GM04504 (cell line): ENCODE measurements at places on chromosomes 11 and 22.

DNA sequence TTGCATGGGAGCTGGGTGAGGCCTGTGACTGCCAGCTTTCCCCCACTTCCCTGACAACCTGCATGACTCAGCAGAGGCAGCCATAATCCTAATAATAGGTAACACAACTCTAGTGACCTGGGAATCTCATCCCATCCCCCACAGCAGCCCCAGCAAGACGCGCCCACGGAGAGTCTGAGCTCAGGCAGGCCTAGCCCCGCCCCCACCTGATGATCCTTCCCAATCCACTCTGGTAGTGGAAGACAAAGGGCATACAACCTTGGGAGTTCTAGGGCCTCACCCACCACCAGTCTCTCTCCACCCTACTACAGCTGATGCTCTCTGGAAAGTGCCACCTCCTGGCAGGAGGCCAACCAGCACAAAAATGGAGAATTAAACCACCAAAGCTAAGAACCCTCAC lies 60.3 kb downstream of the CWF19L2 start:
- no peak for DNase-seq

DNA sequence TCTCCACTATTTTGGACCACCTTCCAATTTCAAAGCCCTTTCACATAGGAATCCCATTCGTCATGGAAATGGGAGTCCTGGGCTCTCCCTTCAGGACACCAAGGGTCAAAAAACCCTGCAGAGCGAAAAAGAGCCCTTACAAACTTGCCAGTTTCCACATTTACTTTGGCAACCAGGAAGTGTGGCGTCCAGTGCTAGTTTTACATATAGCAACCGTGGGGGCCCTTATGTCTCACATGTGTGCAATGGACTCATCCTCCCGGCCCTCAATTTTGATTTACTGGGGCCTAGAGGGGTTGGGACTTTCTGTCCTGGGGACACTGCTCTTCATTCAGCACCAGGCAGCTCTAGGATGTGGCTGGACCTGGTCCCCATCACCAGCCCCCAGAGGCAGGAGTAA lies 33.7 kb downstream of the DAGLA start:
- no peak for DNase-seq

DNA sequence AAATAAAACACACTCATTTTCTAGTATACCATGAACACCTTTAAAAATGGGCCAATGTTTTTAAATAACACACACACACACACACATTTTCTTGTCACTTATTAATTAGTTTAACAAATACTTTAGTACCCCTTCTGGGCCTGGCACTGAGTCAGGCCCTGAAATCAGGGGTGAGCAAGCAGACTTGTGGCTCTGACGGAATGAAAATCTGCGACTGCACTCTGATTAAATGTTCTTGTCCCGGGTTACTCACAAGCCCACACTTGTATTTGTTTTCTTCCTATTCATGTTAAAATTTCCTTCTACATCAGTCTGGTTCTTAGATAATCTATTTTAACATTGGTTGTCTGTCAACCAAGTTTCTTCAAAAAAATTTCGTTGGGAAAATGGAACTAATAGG lies 43.0 kb upstream of the PDGFD start:
- DNase-seq, result no peak

DNA sequence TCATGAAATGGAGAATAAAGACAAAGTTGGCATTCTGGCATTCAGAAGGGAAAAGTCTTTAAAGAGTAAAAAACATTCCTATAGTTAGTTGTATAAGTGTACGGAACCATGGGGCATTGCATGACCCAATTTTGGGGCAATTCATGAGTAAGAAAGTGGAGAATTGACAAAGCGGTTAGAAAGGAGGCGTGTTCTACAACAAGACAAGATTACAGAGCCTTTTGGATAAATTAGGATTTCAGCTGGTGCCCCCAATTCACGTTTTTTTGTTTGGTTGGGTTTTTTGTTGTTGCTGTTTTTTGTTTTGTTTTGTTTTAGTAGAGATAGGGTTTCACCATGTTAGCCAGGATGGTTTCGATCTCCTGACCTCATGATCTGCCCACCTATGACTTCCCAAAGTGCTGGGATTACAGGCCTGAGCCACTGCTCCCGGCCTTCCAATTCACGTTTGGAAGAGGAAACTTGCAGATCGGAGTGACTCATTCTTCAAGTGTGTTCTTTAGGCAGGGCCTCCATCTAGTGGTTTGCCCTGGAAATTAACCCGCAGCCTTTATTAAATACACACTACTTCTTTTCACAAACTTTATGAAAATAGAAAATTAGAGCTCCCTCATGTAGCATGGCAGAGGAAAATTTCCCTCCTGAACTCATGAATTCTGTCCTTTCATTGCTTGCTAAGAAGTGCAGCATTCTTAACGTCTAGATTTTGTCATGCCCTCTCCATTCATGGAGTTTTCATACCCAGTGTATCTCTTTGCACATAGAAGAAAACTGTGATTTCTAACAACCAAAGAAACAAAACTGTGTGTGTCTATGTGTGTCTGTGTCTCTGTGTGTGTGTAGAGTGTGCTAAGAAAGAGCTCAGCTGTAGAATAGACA lies 118.1 kb downstream of the BBOX1 start:
- peak; percentile 47 for DNase-seq

DNA sequence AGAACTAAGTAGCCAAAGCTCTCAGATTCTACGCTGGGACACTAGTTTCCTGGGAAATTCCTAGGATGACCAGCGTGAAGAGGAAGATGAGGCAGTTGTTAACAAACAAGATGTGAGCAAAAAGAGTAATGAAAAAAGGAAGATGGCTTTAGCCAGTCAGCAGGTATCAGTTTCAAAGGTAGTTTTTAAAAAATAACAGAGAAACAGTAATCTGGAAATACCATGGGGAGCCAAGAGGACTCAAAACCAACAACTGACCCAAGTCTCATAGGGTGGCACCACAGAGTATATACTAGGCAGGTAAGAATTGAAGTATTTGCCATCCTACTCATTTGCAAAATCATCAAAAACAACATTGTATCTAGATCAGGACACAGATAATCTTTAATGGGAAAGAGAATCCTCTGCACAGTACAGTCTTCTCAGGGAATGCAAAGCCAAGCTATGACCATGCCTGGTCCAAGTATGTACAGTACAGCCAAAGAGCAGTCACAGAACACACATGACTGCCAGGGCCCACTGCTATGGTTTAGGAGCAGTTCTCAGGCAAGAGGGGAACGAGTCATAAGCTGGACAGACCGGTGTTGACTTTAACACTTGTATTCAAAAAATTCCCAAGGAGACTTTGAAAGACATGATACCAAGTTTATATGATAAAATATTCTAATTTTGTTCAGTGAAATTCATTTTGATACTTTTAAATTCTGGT lies 20.6 kb downstream of the MSANTD4 start:
- DNase-seq, result no peak

- no peak for DNase-seq
Observed at GRCh38 chr22:42949159-42949558, 65.8 kb downstream of the PACSIN2 start.

GRCh38 chr11:128415539-128415938 lies 171.8 kb downstream of the ETS1 start:
- no peak for DNase-seq

GRCh38 chr22:36369004-36369921 lies 18.5 kb downstream of the MYH9 start:
- no peak for DNase-seq

DNA sequence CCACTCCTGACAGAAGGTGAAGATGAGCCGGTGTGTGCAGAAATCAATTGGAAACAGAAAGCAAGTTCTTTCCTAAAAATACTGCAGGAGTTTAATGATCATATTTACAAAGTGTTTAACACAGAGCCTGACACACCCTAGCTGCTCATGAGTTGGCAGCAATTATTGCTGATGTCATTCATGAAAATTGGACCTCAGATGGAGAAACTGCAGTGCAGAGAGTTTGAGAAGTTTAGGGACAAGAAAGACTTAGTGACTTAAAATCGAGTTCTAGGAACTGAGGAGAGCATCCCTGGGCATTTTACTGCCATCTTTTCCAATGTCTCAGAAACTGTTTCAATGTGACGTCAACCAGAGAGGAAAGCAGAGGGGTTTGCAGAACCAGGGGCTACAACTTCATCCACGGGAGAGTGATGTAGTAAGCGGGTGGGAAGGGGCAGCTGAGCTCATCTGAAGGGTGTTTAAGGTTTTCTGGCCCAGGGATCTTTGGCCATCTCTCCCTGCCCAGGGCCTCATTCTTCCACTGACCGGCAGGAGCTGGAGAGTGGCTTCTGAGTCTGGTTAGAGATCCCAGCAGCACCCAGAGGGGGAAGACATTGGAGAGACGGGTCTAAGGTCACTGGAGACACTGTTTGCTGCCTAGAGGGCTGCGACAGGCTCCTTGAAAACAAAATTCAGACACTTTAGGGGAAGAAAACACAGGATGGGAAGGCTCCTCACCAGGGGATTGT lies 21.1 kb upstream of the IGLL5 start:
- no peak for DNase-seq

- DNase-seq, result no peak
Observed at GRCh38 chr11:36081274-36081945, 137.5 kb downstream of the LDLRAD3 start.

DNA sequence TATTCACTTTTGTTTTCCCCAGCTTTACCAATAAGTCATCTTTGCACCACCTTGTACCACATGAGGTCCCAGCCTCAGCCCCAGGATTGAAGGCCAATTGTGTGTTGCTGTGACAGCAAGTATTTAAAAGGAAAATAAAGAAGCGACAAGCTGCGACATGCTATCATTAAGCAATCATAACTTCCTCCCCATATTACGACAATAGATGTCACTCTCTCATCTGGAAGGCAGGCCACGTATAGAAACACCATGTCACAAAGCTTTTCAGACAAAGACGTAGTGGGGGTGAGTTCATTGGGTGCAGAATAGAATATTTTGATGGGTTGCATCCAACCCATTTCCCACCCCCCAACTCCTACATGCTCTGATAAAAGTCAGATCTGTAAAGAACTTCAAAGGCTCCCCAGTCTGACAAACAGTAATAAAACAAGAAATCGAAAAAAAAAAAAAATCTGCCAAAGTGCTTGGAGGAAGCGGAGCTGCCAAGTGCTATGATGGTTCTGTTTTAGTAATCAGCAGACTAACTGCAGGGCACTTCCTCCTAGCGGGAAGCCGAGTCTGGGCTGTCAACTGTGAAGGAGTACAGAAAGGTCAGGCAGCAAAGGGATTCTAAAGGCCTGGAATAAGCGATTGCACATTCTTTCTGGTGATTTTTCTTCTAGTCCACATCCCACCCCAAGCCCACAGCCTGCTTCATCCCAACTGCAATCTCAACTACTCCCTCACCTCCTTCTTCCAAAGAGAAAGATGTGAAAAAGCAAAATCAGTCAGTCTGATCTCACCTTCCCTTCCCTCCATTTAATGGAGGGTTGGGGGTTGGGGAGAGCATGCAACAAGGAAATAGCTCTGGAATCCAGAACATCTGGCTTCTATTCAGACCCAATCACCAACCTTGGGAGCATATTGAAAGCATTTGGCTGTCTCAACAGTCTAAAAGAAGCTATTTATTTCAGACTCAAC lies 131.4 kb upstream of the UBASH3B start:
- peak; percentile 49 for DNase-seq

DNA sequence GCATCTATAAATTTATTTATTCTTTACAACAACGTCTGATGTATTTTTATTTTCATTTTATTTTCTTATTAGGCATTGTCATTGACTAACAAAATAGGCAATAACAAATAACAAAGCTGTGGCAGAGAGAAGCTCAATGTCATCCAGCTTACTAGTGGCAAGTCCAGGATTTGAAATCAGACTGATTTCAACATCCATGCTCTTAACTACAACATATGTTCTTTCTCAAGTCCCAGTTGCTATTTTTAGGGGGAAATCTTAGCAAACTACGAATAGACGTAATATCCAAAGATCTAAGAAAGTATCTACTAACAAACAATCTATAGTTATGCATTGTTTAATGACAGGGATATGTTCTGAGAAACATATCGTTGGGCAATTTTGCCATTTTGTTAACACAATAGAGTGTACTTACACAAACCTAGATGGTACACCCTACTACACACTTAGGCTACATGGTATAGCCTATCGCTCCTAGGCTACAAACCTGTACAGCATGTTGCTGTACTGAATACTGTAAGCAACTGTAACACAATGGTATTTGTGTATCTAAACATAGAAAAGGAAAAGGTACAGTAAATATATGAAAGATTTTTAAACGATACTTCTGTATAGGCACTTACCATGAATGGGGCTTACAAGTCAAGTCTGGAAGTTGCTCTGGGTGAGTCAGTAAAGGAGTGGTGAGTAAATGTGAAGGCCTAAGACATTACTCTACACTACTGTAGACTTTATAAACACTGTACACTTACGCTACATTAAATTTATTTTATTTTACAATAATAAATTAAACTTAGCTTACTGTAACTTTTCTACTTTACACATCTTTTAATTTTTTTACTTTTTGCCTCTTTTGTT lies 151.3 kb downstream of the DLG2 start:
- no peak for DNase-seq

- no peak for DNase-seq
Observed at GRCh38 chr11:8757533-8757932, 74.9 kb downstream of the RPL27A start.

- DNase-seq, result no peak
Observed at GRCh38 chr11:26142891-26143290, 189.0 kb upstream of the ANO3 start.

- DNase-seq, result no peak
Observed at GRCh38 chr22:23518376-23519187, 61.5 kb downstream of the IGLL1 start.

GRCh38 chr11:17803754-17804334 lies 69.3 kb downstream of the KCNC1 start:
- no peak for DNase-seq

DNA sequence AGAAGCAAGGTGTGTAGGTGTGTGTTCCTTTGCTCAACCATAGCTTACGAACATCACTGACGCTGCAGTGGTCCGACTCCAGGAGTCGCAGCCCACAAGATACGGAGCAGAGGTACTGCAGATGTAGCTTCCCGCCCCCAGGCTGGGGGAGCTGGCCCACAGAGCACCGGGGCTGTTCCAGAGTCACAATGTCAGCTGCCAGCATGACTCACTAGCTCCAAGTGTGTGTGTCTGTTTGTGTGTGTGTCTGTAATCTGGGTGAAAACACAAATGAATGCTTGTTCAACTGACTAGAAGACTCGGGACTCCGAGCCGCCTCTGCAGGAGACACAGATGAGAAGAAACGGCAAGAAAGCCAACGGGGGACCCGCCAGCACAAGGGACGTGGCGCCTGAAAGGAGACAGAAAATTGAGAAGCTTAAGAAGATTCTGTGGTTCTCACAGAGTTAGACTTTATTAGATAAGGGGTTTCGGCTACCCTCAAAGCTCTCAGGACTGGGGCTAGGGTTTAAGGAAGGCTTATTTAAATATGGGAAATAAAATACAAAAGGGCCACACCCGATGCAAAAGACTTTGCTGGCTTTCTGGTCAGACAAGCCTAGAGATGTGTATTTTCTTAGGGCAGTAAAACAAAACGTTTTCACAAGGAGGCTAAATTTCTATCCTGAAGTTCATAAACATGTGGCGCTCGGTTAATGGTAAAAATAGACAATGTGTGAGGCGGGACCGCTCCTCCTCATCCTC lies 10.7 kb downstream of the VSIG10L2 start:
- no peak for DNase-seq
